Stomach (tissue), 19 donors: ENCODE measurements at places on chromosomes 11 and 22.

DNA sequence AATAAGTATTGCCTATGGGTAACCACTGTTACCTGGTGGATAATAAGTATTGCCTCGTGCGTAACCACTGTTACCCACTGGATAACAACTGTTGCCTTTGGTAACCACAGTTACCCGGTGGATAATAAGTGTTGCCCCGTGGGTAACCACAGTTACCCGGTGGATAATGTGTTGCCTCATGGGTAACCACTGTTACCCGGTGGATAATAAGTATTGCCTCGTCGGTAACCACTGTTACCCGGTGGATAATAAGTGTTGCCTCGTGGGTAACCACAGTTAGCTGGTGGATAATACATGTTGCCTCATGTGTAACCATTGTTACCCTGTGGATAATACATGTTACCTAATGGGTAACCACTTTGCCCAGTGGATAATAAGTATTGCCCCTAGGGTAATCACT lies 9.8 kb upstream of the NXPE4 start:
- no peak for DNase-seq

- no peak for DNase-seq
These were observed 533.1 kb downstream of the ETS1 start for GRCh38 chr11:128053981-128054931.

DNA sequence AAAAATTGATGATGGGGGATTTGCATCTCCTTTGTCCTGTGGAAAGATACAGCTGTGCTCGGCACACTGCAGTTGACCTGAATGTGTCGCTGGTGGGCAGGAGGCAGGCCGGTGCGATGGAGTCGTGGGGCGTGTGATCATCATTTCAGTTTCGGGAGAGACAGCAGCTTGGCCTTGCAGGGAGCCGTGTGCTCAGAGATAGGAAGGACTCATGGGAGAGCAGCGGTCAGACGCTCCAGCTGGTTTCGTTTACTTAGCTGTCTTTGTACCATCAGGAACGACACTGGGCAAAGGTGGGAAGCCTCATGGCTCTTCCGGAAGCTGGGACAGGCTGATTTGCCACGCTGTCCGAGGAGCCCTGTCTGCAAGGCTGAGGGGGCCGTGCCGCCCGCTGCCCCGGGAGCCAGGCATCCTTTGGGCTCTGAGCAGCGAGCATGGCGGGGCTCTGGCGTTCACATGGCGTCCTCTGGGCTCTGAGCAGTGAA lies 32.7 kb downstream of the GRAMD4 start:
- peak; percentile 63 for DNase-seq

DNA sequence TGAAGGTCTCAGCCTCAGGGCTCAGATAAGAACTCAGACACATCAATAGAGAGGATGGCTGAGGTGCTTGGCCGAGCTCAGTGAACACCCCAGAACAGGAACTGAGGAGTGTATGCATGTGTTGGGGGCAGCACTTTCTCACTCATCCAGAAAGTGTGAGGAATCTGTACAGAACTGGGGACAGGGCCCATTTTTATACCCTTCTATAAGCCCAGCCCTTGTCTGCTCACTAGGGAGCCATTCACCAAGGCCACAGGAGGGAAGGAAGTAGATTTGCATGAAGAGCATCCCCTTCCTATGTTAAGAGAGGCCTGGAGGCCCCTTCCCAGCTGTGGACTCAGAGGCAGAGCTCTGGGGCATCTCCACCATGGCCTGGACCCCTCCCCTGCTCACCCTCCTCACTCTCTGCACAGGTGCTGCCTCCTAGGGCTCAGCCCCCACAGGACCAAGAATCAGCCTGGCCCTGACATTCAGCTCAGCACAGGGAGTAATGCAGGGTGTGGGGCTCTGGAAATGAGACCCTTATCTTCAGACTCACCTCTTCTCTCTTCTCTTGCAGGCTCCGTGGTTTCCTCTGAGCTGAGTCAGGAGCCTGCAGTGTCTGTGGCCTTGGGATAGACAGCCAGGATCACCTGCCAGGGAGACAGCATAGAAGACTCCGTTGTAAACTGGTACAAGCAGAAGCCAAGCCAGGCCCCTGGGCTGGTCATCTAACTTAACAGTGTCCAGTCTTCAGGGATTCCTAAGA lies 39.9 kb upstream of the GGTLC2 start:
- DNase-seq: no peak

- DNase-seq: no peak
These were observed 2.5 kb downstream of the APOL4 start for GRCh38 chr22:36199001-36199551.

GRCh38 chr11:30938810-30939209 lies 352.7 kb upstream of the MPPED2 start:
- DNase-seq: no peak

GRCh38 chr11:19252394-19253152 lies 11.8 kb upstream of the E2F8 start:
- no peak for DNase-seq

DNA sequence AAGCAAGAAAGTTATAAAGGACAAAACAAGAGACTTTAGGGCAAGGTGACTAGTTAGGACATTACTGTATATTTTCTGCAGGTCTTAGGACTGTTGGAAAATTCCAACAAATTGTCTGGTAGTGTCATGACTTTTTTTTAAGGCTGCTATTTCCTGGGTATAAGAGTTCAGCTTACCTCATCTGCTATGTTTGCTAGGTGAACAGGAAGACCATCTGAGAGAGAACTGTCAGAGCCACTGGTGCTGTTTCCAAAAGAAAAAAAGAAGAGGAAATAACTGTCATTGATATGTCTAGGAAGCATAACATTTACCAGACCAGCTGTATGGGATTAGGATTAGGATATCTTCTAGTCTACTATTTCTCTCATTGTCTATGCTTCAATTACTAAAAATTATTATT lies 26.3 kb upstream of the MTCH2 start:
- peak; percentile 9 for DNase-seq

- no peak for DNase-seq
These were observed 4.7 kb upstream of the C11orf86 start for GRCh38 chr11:66970371-66970806.

DNA sequence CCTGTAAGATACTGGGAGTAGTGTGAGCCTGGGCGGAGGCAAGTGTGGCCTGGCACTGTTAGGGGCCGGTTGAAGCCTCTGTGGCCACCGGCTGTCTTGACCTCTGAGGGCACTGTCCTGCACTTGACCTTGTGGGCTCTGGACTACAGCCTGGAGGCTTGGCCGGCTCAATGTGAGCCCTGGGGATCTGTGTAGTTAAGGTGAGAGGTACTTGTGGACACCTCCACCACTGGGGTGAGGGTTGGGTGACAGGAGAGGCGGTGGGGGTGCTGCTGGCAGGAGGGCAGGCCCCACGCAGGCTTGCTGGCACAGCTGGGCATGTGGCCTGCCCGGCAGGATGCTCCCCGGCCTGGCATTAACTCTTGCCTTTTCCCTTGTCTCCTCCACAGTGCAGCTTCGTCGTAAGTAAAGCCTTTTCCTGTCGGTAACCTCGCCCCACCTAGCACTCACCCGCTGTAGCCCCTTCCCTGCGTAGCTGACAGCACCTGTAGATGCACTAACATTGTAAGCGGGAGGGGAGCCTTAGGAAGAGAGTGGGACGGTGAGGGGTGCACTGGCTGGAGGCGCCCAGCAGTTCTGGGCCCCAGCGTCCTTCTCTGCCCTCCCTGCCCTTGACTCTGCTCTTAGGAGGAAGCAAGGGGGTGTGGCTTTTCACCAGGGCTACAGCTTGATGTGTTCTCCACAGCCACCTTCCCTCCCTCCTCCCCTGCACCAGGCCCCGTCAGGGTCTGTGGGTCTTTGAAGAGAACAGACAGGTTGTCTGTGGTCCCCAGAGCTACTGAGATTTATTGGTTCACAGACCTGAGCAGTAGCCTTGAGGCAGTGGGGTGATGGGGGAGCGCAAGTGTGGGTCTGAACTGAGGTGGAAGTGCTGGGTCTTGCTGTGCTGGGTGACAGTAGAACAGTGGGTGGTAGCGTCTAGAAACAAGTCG lies 17.6 kb downstream of the INCENP start:
- DNase-seq: no peak

DNA sequence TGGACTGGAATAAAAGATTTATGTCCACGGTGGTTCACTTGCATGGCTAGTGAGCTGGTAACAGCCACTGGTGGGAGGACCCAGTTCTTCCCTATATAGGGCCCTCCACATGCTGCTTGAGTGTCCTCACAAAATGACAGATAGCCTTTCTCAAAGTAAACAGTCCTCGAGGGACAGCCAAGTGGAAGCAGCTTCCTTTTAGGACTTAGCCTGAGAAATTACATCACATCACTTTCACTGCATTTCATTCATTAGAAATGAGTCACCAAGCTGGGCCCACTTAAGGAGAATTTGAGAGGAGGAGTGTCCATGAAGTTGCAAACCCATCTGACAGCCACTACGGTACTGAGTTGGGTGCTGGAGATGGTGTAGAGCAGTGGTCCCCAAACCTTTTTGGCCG lies 7.0 kb downstream of the ISX start:
- DNase-seq: no peak

DNA sequence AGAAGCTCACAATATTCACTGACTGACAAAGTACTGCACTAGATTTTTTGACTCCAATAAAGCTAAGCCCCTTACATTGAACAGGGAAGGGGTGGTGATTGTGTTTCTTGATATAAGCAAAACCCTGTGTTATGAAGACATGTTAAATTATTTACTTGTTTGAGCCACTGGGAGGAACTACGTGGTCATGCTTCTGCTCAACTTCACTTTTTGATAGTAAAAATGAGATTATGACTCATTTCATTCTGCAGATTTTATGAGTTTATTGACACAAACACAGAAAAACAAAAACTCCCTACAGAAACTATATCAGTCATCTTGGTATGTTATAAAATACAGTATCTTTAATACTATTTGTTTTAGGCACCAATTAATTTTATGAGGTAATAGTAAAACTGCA lies 124.7 kb downstream of the CADM1 start:
- no peak for DNase-seq

DNA sequence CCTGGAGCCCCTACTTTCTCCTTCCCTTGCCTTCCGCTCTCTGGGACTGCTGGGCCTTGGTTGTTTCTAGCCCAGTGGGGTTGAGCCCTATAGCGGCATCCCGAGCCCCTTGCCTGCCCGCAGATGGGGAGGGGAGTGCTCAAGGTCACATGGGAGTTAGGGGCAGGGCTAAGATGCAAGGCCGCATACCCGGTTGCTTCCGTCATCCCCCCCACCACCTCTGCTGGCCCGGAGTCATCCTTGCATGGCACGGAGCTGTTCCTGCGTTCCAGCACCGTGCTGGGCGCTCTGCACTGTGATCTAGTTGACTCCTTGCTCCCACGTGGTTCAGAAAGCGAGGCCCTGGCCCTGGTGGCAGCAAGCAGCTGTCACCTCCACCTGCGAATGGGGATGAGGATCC lies 18.0 kb downstream of the FLRT1 start:
- no peak for DNase-seq

DNA sequence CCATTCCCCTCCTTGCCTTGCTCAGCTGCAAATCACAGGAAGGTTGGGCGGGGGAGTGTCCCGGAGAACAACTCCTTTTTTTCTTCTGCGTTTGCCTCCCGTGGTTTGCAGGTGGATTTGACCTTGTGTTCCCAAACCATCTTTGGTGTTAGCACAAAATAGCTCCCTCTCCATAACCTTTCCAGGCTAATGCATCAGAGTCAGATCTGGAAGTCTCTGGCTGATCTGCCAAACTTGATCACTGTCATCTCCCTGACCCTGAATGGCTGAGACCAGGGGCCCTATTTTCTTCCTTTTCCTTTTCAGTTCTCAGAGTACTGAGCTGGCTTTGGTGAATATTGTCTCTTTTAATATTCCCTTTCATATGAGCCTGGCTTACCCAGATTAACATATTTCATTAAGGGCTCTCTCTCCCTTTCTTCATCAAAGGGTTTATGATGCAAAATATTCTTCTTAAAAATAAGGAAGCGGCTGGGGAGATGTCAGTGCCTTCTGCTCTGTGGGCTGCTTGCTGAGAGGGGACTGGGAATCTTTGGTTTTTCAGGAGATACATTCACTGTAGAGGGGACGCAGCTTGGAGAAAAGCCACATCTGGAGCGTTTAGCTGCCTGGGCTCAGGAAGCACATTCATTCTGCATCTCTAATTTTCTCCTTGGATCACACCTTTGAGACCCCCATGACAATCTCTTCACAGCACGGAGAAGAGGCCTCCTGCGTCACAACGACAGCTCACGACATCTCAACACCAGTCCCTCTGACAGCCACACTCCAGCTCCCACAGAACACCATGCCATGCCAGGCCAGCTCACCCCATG lies 148.3 kb downstream of the CEP164 start:
- no peak for DNase-seq

DNA sequence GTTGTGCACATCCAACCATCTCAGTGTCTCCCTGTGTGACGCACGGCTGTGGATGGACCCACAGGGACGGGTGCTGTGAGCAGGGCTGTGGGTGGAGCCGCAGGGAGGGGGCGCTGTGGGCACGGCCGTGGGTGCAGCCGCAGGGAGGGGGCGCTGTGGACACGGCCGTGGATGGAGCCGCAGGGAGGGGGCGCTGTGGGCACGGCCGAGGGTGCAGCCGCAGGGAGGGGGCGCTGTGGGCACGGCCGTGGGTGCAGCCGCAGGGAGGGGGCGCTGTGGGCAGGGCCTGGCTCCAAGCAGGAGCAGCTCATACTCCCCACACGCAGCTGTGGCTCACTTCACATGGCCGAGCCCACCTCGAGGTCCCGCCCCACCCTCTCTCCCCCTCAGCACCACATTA lies 6.0 kb upstream of the MAPK11 start:
- peak; percentile 81 for DNase-seq

- no peak for DNase-seq
These were observed 8.4 kb downstream of the CYTH4 start for GRCh38 chr22:37290737-37291136.

GRCh38 chr11:103929170-103929903 lies 107.1 kb upstream of the DDI1 start:
- no peak for DNase-seq

DNA sequence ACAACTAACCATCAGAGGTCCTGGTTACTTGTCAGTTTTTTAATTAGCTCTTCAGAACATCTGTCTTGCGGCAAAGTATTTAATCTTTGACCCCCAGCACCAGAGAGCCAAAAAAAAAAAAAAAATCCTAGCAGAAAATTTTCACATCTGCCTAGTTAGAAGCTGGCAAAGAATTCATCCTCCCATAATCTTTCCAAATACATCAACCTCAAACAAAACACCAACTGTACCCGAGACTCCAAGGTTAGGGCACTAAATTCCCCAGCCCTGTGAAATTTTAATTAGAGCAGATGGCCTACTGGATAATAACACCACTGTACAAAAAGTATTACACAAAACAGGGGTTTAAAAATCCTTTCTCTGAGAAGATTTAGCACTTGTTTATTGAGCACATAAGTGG lies 55.7 kb downstream of the RAB38 start:
- DNase-seq: no peak

DNA sequence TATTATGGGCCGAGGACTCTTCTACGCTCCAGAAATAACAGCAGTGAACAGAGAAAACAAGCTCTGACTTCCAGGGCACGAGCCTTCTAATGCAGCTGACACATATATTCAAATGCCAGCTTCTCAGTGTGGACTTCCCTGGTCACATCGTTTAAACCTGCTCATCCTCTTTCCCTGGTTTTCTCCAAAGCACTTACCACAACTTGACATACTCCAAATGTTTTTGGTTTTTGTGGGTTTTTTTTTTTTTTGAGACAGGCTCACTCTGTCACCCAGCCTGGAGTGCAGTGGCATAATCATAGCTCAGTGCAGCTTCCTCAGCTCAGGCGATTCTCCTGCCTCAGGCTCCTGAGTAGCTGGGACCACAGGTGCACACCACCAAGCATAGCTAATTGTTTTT lies 105.5 kb downstream of the MICAL3 start:
- no peak for DNase-seq

- DNase-seq: no peak
These were observed 728.9 kb downstream of the JRKL start for GRCh38 chr11:97118614-97119200.
